LHCN-M2 (cell line): ENCODE measurements at places on chromosomes 7 and 10.
A peak's percentile ranks its signal among the peaks of the same experiment; 100 is the strongest.

DNA sequence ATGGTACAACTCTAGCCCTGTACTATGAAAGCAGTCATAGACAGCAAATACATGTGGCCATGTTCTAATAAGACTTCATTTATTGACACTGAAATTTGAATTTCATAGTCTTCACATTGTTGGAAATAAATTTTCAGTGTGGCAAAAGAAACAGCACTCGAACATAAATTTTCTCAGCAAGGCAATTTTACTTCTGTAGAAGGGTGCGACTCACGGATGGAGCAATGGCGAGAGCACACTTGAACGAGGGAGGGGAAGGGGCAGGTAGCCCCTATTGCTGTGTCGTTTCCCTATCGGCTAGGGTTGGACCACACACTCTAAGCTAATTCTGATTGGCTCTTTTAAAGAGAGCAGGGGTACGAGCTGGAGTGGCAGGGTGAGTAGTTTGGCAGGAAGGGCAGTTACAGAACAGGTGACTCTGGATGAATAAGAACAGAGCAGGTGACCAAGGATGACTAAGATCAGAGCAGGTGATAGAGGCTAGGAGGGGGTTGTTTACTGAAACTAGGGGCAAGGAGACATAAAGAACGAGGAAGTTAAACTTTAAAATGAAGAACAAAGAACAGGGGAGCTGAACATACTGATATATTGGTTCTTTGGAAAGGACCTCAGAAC is 52.0 kb downstream of the LRRC4 start:
- DNase-seq: no peak

DNA sequence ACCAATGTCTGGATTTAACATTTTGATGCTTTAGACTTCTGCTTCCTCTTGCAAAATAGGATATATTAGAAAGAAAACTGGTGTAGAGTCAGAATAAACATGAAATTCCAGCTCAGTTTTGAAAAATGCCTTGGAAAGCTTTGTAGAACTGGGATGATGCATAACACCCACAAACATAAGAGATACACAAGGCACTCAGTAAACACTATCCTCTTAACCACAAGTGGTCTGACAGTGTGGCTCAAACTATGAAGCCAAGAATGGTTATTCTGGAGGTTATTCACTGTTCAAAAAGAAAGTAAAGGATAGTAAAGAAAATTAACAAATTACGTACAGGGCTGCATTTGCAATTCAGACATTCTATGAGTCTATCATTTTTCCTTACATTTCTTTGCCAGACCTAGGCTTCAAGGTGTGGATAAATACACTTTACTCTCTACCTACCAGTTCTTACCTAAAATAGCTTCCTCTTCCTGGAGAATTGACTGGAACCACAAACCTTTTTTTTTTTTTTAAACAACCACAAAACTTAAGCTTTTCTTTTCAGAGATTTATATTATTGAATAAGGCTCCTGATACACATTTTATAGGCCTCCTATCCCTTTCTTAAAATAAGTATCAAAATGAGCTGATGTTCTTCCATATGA is 9.0 kb upstream of the RSBN1L start:
- peak; percentile 71 for DNase-seq

- no peak for DNase-seq
Observed at GRCh38 chr7:47952224-47952623, 4.0 kb upstream of the PKD1L1 start.

GRCh38 chr10:129898706-129899268 is 65.3 kb downstream of the EBF3 start:
- no peak for DNase-seq

- DNase-seq: no peak
Observed at GRCh38 chr10:127949831-127950230, 42.9 kb downstream of the PTPRE start.

- DNase-seq: no peak
Observed at GRCh38 chr7:101917566-101917965, 100.1 kb downstream of the CUX1 start.

DNA sequence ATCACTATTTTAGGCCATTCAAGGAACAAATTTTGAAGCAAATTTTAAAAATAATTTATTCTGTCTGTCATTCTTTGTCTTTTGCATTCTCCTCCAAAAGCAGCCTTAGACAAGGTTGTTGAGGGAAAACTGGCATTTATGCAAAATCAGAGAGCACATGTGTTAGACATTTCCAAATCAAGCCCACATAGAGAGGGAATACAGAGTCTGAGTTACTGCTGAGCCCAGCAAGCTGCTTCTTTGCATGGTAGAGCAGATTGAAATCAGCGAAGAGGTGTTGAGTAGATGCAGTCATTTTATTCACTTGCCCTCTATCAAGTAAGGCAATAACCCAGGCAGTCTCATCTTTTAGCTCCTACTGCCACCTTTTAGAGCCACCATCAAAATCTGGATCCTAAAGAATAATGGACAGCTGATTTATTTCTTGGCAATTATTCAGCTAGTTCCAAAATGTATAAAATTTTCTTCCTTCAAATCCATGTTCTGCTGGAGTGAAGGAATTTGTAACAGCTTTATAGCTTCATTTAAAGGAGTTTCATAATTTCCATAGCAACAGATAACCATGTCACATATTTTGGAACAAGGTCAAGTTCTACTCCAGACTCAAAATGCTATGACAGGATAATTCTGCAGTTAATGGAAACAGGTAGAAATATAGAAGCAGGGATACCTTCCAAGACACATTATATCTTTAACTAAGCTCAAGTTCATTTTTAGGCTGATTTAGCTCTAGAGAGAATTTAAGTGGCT is 7.3 kb upstream of the PCDH15 start:
- no peak for DNase-seq

- DNase-seq: no peak
Observed at GRCh38 chr7:150586068-150586784, 19.0 kb downstream of the GIMAP4 start.

GRCh38 chr7:22181663-22182062 is 175.3 kb downstream of the RAPGEF5 start:
- DNase-seq: no peak

DNA sequence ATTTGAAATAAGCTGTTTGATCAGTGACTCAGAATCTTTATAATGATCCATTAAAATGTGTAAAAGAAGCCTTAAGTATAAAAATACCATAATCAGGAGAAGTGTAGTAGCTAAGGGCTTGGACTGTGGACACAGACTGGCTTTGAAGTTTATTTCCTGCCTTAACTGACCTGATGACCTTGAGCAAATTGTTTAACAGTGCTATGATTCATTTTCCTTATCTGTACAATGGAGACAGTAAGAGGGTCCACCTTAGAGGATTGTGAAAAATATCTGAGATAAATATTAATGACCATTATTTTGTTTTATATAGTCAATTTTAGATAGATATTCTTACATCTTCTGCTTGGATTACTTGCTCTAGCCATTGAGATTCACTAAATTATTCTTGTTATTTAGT is 13.3 kb upstream of the RPA3 start:
- DNase-seq: no peak

DNA sequence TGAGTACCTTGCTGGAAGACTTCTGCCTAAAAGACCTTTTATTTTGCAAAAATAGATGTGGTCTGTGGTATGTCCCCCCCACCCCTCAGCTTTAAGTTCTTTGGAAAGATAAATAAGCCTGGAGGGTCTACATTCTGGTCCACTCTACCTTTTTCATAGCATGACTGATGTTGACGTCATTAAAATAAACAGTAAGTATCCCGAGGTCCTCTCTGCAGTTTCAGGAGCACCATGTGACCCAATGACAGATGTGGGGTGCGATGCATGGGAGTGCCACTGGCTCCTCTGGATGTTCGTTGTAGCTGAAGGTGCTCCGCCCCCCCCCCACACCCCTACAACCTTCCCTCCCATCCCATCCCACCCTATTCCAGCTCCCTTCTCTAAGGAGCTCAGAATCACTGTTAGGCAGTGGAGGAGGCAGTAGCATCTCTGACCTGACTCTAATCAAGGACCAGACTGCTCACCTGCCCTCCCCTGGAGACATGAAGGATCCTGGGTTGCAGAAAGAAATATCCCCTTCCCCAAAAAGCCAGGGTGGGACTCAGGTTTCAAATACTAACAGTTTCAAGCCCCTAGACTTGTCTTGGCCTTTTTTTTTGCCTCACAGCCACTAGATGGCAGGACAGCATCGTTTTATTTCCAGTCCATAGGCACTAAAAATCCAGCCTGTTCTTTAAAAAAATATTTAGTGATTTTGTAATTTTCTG is 25.1 kb downstream of the CASP7 start:
- DNase-seq: peak; percentile 28

DNA sequence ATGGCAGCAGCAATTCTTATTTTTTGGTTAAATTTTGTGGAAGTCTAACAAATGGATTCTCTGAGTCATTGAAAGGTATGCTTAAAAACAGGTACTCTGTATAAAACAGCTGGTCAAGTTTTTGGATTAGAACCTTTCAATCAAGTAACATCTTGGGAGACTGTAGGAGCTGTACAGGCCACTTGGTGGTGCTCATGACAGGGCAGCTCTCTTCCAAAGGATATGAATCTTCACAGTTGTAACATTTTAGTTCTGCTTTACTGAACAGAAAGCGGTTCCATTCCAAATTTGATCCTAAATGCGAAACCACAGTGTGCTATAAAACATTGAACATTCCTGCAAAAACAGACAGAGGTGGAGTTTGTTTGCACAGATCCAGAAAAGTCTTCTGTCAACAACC is 44.5 kb upstream of the AGR3 start:
- DNase-seq: peak; percentile 71
